ENCODE measurements at places on chromosomes 7 and 10.

DNA sequence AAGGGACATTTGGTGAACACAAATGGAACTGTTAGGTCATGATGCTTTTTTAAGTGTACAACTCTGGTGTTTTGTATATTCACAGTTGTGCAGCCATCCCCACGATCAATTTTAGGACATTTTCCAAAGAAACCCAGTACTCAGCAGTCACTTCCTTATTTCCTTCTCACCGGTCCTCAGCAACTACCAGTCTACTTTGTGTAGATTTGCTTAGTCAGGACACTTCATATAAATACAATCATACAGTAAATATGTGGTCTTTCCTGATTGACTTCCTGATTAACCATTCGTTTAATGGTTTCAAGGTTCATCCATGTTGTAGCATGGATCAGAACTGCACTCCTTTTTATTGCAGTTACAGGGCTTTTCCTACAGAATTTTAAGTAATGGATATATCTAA is 14.4 kb downstream of the SGPL1 start:
- DNase-seq = no peak

GRCh38 chr10:88073682-88074081 is 210.3 kb downstream of the PTEN start:
- no peak for DNase-seq

DNA sequence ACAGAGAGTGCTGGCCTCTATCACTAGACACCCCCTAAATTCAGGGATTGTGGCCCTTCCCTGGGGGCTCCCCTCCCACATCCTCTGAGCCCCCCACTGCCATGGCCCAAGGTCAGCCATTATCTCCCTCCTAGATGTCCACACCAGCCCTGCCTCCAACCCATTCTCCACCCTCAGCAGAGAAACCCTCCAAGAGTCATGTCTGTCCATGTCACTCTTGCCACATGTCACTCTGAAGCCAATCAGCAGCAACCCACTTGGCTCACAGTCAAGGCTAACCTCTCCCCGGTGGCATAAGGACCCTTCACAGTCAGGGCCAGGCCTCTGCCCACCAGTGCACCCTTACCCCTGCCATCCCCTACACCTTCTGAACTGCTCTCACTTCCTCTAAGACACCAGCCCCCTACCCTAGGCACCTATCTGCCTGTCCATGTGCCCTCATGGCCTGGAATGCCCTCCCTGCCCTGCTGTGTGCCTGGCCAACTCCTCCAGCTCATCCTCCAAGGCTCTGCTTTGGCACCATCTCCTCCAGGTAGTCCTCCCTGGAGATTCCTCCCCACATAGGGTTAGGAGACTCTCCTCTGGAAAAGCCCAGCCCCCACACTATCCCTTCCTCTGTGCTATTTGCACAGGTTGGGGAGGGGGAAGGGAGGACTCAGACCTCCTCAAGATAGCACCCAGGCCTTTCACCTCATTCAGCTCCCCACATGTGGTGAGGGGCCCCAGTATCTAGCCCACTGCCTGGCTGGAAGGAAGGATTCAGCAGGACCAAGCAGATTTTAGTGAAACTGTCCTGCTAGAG is 83.7 kb downstream of the GRID1 start:
- no peak for DNase-seq

GRCh38 chr7:141344153-141344935 is 206.9 kb upstream of the AGK start:
- DNase-seq = no peak

GRCh38 chr7:70492625-70493024 is 639.3 kb upstream of the GALNT17 start:
- DNase-seq = no peak

DNA sequence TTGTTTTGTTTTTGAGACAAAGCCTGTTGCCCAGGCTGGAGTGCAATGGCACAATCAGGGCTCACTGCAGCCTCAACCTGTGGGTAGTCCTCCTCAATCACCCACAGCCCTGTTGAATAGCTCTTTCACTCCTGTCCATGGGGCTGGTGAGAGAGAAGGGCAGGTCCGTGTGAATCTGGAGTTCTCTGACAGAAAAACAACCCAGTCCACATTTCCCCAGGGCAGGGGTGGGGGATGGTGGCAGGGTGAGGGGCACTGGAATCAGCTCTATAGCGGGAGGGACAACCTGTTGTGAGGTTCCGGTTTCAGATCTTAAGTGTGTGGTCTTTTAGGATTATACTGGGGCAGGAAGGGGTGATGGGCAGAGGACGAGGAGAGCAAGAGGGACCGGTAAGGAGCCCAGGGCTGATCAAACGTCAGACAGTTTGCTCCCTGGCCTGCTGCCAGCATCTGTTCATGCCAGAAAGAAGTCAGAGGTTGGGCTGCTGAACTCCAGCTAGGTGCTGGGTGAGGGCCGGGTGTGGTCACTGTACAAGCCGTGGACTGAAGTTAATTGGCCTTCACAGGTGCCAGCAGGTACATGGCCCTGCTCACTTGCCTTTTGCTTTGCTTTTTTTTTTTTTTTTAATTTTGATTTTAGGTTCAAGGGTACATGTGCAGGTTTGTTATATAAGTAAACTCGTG is 33.2 kb upstream of the MKRN1 start:
- DNase-seq = no peak

GRCh38 chr7:49513911-49514310 is 259.5 kb upstream of the VWC2 start:
- no peak for DNase-seq
